SW 1271 (cell line): ENCODE measurements at places on chromosomes 7 and 10.

DNA sequence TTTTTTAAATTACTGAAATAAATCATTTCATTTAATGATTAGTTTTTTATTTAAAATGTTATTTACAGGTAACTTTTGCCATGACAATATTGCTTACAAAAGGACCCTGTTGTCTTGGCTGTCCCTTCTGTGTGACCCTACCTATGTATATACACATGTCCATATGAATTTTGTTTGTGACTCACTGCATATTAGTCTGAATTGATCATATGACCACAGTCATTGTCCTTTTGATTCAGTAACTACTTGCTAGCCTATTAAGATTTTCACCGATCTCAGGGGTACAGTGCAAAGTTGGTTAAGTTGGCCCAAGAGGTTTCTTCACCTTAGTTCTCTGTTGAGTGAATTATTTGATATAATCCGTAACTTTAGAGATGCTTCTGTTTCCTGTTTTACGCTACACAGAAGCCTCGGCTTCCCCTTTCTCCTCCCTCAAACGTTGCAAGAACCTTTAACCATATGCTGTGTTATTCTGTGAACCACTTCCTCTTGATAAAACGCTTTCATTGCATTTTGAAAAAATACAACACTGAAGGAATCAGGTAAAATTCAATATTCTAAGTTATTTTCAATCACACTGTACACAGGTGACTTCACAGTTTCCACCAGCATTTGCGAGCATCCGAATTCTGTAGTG lies 43.9 kb downstream of the APBB1IP start:
- DNase-seq: no peak

GRCh38 chr7:67777119-67777518 lies 780.5 kb downstream of the TYW1 start:
- DNase-seq: no peak

- no peak for DNase-seq
Measured at GRCh38 chr7:46033592-46033991, 112.5 kb upstream of the IGFBP3 start.

- DNase-seq: no peak
Measured at GRCh38 chr10:86931872-86932271, 25.5 kb downstream of the MMRN2 start.

GRCh38 chr10:43854007-43854406 lies 205.3 kb upstream of the ZNF32 start:
- DNase-seq: peak; percentile 4

DNA sequence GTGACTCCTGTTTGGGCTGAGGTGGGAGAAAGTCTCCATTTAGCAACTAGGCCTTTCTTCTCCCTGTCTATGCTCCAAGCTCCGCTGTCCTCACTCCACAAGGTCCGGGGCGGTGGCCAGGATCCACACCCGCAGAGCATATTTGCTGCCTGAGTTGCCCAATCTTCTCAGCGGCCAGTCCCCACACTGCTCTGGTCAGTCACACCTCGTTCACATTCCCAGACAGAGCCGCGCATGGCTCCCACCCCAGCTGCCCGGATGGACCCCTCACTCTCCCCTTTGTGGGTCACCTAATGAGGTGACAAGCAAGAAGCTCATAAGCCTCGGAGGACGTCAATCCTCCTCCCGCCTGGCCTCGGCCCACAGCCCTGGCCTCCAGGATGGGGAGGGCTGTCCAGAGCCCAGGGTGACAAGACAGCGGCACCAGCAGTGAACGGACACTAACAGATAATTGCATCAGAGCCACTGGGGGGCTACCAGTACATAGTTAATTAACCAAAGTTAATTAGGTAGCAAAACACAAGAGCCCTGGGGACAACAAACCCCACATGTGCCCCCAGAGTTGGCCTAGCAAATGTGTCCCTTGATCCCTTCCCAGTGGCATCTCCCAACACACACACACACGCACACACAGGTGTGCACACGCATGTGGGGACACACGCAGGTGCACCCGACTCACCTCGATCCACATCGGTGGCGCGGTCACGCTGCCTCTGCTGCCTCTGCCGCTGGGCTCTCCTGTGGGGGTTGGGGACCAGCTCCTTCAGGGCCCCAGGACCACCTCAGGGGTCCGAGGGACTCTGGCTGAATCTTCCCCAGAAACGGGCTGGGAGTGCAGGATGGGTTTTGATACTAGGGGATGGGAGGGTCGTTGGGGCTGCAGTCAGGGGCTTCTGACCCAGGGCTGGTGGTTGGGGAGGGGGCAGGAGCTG lies 11.8 kb downstream of the EPHA1 start:
- no peak for DNase-seq

DNA sequence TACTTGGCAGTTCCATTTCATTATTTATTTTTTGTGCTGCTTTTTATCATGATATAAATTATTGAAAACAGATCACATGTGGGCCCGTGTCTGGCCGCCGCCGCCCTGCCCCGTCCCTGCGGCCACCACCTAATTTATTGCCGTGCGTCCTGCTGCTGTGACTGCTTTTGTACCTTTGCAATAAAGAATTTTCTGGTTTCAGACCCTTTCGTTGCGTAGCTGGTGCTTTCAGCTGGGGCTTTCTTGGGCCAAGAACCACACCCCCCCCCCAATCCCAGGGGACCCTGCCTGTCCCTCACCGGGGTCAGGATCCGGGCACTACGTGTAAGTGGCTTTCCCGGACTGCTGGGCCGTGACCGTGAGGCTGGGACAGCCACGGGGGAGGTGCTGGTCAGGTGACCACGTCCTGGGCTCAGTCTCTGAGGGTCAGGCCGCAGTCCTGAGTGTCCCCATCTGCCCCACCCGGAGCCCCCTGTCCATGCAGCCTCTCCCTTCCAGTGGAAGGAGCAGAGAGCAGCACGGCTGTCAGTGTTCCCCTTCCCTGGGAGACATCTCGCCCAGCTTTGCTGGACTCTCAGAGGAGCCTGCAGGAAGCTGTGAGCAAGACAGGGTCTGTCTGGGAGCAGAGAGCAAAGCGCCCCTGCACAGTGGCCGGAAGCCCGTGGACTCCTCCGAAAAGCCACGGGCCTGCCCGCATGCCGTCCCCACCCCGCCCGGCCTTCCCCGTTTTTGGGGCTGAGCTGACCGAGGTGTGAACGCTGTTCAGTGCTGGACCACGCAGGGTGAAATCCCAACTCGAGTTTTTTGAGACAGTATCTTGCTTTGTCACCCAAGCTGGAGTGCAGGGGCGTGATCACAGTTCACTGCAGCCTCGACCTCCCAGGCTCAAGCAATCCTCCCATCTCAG lies 12.6 kb downstream of the MAFK start:
- DNase-seq: no peak

GRCh38 chr10:62658516-62658915 lies 146.0 kb upstream of the ADO start:
- DNase-seq: no peak

DNA sequence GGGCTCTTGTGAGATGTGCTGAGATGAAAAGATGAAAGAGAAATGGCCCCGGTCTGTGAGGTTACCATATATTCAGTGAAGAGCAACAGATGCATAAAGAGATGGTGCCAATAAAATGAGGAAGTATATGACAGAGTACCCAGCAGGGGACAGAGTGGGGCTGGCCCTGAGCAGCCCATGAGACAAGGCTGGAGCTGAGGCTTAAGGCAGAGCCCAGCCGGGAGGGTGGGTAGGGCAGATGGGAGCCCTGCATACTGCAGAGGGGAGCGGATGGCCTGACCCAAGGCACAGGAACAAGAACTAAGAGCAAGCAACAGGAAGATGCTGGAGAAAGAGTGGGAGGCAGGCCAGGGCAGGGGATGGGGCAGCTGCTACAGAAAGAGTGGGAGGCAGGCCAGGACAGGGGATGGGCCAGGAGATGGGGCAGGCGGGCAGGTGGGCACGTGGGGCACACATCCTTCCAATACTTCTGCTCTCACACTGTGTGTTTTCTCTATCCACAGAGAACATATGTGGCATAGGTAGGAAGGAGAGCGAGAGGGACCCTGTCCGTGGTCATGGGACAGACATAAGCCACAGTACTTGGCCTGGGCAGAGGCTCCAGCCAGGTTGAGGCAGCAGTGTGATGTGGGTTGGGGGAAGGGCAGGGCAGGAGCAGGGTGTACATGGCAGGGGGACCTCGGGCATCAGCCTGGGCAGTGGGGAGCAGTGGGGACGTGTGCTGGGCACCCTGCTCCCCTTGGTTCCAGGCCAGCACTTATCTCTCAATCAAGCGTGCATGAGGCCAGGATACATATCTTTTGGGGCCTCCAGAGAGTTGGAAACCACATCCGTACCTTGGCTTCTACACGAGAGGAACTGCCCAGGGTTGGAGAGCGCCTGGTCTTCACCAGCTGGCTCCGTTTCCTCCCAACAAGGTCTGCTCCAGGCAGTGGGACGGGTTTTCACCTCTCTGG lies 91.6 kb upstream of the IKZF1 start:
- DNase-seq: no peak

- no peak for DNase-seq
Measured at GRCh38 chr7:136359333-136359903, 382.3 kb upstream of the MTPN start.

DNA sequence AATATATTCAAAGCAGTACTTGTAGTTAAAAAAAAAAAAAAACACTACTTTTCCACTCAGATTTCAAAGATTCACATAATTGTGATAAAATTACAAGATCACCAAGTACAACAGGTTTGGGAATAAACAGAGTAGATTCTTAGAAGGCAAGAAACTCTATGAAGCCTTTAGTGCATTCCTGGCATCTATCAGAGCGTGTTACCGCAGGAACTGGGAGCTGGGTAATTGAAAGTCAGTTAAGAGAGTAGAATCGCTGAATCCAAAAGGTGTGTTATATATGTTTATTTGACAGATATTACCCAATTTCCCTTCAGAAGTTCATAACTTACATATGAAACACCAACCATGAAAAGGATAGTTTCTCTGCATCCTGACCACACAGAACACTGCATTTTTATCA lies 159.2 kb upstream of the PLXNA4 start:
- DNase-seq: no peak

- DNase-seq: no peak
Measured at GRCh38 chr7:37675749-37676148, 7.8 kb upstream of the GPR141 start.

- no peak for DNase-seq
Measured at GRCh38 chr10:43863270-43863669, 214.6 kb upstream of the ZNF32 start.

GRCh38 chr10:132973903-132974241 lies 31.5 kb upstream of the CFAP46 start:
- no peak for DNase-seq

GRCh38 chr10:15367296-15368085 lies 3.6 kb downstream of the FAM171A1 start:
- no peak for DNase-seq

GRCh38 chr10:32256613-32257437 lies 90.1 kb downstream of the EPC1 start:
- peak; percentile 47 for DNase-seq

GRCh38 chr10:51700228-51700817 lies 928 bp upstream of the CSTF2T start:
- no peak for DNase-seq

- no peak for DNase-seq
Measured at GRCh38 chr10:96834120-96834519, 2.0 kb downstream of the LCOR start.

GRCh38 chr10:110502072-110502845 lies 4.6 kb downstream of the DUSP5 start:
- DNase-seq: no peak

DNA sequence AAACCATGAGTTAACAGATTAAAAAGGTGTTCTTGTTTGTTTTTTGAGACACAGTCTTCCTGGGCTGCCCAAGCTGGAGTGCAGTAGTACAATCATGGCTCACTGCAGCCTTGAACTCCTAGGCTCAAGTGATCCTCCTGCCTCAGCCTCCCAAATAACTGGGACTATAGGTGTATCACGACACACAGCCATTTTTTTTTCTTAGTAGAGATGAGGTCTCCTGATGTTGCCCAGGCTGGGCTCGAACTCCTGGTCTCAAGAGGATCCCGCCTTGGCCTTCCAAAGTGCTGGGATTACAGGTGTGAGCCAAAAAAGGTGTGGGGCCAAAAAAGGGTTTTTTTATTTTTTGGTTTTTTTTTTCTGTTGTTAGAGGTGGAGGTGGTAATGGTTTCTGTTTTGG lies 29.3 kb downstream of the KMT2C start:
- no peak for DNase-seq

GRCh38 chr7:105216786-105217185 lies 171.9 kb downstream of the SRPK2 start:
- no peak for DNase-seq

- no peak for DNase-seq
Measured at GRCh38 chr7:159030490-159031134, 114.1 kb downstream of the VIPR2 start.

- DNase-seq: no peak
Measured at GRCh38 chr7:66150471-66150870, 35.8 kb downstream of the CRCP start.

DNA sequence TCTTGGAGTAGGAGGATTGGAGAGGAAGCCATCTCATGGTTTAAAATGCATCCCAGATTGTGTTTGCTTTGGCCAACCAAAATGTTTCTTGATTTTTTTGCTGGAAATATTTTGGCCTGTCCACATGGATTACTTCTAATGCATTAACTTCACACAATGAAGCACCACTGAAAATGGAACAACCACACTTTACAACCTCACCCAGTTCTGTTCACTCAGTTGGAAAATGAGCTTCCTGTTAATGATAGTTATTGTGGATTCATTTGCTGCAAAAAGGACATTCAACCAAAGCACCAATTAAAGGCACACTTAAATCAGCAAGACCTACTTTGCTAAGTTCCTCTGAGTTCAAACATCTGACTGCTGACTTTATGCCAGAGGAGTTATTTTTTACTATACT lies 11.3 kb upstream of the A1CF start:
- DNase-seq: no peak

- no peak for DNase-seq
Measured at GRCh38 chr7:45652630-45653029, 78.5 kb downstream of the ADCY1 start.

DNA sequence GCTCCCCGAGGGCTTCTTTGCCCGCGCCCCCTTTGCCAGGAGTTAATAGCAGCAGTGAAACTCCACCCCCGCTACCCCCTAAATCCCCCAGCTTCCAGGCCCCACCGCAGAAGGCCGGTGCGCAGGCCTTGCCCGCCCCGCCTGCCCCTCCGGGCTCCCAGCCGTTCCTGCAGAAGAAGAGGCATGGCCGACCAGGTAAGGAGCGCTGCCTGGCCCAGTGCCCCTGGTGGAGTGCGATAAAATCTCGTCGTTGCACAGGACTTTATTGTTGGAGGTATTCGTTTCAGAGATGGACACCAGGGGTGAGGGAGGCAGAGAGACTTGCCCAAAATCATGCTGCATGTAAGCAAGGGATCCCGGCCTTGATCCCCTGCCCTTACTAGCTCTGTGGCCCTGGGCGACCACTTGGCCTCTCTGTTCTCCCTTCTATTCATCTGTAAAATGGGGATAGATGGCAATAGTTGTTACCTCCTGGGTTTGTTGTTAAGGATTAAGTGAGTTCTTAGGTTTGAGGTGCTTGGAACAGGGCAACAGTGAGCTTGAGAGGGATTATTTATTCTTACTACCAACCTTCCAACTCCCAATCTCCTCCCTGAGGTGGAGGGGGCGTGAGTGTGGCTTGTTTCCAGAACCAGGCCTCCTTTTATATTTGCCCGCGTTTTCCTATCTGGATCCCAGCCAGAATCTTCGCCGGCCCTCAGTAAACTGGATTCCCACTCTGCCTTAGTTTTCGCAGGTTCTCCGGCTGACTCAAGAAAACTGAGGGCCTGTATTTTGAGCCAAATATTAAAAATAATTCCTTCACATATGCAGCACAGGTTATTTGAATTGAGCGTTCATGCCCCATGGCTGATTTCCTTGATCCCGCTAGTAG lies 78.3 kb downstream of the WIPF3 start:
- DNase-seq: no peak
